ENCODE measurements at places on chromosomes 7 and 10.

DNA sequence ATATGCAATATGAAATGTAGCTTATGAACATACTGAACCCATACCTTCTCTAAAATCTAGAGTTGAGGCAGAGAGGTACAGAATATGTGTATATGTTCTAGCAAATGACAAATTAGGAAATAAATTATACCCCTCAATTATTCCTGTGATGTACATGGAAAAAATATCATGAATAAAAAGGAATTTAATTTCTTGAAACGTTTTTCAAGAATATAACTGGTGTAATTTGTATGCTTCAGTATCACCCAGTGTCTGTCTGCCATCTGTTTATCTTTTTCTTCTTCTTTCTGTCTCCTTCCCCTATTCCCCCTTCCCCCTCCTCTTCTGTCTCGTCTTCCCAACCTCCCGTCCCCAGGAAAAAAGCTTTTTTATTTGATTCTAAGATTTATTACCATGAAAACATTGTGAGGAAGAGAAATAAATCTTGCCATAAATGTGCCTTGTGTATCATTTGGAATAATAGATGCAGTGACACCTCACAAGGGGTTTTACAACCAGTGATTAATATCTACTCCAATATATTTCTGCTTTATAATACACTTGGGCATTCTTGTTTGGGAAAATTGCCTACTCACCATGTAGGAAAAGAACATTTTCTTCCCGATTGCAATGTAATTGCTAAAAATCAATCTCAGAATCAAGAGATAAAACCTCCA lies 12.2 kb downstream of the LANCL2 start:
- DNase-seq = no peak

DNA sequence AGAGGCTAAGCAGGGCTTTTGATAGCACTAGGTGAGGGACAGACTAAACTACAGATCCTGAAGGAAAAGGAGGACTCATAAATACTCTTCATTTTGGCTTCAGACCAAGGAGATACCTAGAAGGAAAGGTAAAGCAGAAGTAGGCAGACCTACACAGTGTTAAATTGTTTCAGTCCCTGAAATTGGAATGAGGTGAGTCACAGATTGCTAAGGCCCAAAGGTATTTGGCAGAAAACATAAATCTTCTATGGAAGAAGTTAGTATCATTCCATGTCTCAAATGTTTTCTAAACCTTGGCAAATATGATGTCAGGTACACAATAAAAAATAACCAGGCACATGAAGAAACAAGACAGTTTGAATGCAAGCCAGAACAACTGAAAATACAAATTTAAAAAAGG lies 30.0 kb downstream of the MTERF1 start:
- DNase-seq = no peak

DNA sequence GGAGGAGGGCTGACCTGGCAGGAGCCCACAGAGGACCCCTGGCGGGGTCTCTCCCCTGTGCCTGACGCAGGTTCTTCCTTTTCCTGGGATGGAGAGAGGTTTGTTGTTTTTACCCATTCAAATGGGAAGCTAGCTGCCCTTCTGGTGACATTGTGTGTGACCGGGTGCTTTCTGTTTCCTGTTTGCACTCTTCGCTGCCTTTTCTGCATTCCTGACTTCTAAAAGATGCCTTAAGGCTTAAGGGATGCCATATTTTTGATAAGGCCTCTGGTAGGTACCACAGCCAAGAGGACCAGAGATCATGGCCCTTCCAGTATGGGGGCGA lies 20.3 kb downstream of the ZNF783 start:
- DNase-seq = no peak

DNA sequence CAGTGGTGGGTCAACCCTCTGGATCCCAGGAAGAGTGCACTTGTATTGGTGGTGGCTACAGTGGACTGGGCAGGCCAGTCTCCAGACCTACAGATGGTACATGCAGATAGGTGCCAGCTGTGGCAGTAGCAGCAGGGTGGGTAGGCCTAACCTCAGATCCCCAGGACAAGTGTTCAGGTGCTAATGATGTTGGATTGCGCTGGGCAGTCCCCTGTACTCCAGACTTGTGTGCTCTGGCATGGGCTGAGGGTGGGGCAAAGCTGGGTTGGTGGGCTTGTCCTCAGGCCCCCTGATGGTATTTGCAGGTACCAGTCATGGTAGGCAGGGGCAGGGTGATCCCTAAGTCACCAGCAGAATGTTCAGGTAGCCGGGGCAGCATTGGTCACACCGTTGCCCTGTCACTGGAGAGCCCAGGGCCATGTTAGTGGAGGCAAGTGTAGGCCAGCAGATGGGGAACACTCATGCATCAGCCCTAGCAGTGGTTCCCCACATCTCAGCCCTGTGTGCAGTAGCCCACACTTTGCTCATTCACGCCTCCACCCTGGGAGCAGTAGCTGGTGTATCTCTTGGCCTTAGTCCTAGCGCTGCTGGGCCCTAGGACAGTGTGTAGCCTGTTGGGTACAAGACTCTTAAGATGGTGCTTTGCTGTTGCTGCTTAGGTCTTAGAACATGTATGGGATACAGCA lies 171.3 kb downstream of the MLLT10 start:
- no peak for DNase-seq

GRCh38 chr7:31663072-31663471 lies 23.9 kb upstream of the PPP1R17 start:
- DNase-seq = no peak

GRCh38 chr7:12967322-12967721 lies 279.9 kb downstream of the ARL4A start:
- no peak for DNase-seq

GRCh38 chr7:69762821-69763352 lies 164.6 kb downstream of the AUTS2 start:
- no peak for DNase-seq

DNA sequence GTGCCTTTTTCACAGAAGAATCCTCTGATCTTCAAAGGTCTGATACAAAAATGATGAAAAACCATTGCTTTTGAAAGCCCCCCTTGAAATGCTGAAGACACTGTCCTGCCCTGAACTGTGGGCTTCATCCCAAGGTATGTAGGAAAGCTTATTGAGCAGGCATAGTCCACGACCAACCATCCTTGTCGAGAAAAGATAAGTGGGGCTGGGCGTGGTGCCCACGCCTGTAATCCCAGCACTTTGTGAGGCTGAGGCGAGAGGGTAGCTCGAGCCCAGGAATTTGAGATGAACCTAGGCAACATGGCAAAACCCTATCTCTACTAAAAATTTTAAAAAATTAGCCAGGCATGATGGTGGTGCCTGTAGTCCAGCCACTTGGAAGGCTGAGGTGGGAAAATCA lies 25.6 kb downstream of the TACR2 start:
- DNase-seq = no peak

- no peak for DNase-seq
These were observed 56.3 kb upstream of the CYP2C8 start for GRCh38 chr10:95125582-95125981.

DNA sequence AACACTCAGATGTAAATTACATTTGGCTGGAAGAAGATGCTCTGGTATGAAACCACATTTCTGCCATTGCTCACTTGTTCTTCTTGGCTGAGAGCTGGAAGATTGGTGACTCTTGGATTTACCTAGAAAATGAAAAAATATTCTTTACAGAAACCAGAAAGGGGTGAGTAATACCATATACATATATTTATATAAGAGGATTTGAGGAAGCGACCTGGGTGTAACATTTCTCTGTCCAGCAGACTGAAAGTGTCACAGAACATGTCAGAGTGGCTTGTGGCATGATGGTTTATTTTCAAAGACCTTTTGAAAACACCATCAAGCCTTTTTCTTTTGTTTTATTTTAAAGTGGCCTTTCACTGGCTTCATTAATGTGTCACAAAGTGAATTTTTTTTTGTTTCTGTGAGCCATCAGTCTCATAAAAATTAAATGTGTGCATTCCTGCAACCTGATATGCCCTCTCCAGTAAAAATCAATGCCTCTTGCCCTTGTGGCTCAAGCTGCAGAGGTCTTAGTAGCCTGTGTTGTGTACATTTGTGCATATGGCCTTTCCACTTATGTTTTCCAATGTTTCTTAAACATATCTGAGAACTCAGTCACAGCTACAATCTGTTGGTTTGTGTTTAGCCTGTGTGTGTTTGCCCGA lies 23.5 kb downstream of the CREB5 start:
- DNase-seq = no peak

DNA sequence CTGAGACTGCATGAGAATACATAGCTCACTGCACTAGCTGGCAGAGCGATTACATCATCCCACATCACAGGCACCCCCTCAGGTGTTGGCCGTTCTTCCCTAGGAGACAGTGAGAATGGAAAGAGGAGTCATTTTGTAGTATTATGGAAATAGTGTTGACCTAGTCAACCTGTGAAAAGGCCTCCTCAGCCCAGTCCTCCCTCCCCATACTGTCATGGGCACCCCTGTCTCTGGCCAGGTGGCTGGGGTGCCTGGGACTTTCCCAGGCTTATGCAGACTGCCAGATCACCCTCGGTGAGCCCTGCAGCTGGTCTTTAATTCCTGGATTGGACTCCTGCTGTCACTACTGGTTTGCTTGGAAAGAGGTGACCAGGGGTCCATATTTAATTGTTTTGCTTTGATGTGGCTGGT lies 4.0 kb downstream of the INPP5A start:
- DNase-seq = no peak

- no peak for DNase-seq
These were observed 130.9 kb downstream of the BMPER start for GRCh38 chr7:34036051-34036920.

DNA sequence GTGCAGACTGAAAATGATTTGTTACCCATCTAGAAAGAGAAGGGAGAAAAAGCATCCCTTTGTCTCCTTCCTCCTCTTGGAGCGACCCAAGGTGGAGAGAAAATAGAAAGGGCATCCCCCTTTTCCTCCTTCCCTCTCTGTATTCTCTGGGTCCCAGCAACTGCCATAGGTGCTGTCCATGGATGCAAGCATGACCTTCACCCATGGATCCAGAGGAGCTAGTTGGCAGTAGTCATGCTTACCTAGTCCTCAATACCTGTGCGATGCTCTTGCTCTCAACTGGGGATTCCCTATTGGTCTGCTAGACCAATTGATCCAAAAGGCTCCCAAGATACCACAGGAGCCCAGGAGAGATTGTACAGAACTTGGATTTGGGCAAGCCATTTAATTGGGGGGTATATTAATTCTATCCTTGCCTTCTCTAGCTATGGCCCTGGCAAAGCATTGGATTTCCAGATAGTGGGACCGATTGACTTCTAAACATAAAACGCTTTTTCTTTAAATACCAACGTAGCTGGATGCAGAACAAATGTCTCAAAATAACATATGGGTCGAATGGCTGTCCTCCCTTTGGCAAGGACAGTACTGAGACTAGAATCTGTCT lies 547.8 kb upstream of the IGFBP3 start:
- no peak for DNase-seq

GRCh38 chr7:87961754-87962153 lies 27.7 kb downstream of the ADAM22 start:
- no peak for DNase-seq

DNA sequence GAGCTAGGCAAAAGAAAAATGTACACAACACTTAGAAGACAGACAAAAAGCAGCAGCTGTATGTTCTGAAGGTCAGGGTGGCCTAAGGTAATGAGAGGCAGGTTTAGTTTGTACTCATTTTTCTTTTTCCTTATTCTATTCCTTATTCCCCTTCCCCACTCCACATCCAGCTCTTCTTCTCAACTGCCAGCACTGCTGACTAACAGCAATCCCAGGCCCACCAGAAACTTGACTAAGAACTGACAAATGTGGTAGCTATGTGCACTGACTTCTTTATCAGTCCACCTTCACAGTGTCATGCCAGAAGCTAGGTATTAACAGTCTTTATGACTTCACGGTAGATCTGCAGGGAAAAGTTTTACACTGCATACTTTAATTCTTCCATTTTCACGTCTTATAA lies 6.1 kb downstream of the COPG2 start:
- no peak for DNase-seq

DNA sequence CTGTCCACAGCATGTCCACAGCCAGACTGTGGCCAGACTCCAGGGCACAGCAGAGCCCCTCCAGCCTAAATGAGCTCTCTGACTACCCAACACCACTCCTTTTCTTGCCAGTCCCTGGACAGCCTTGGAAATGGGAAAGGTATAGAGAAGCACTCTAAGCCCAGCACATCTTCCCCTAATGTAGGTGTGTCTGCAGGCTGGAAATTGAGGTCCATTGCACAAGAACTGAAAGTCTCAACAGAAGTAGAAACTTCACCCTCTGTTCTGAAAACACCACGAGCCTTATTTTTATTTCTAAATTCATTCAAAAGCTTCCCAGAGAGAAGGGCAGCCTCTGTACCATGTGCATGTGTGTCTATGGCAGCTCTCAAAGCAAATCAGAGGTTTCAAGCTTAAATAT lies 3.7 kb upstream of the KCNMA1 start:
- DNase-seq = no peak

DNA sequence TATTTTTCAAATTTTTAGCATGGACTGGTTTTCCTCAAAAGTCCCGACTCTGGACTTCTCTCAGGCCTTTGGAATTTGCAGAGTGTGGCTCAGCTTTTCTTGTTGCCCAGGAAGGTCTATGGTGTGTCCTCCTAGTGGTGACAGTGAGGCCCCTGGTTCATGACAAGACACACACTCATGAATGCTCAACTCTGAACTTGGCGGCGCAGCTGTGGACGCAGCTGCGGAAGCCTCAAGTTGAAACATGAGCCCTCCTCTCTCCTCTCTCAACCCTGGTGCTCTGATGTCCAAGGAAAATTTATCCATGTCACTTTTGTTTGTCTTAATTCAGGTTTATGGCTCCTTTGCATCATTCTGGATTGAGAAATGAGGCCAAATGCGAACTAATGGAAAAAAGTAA lies 183.9 kb downstream of the HECW1 start:
- no peak for DNase-seq

DNA sequence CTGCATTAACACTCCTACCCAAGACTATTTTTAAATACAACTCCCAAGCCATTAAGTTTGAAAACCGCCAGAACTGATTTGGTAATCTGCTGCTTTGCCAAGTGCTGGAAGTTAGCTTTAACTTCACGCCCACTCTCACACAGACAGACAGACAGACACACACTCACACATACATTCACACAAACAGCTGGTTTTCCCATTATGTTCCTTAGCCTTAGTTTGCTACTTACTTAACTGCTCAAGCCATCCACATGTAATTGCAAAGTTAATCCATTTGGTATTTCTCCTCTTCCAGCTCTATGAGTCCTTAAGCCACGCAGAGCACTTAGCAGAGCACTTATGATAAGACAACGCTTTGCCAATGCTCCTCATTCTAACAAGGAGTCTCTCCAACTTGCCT lies 8.3 kb downstream of the COBL start:
- DNase-seq = no peak

GRCh38 chr7:135200821-135201331 lies 10.4 kb downstream of the WDR91 start:
- no peak for DNase-seq

- peak; percentile 42 for DNase-seq
These were observed 69.9 kb downstream of the FOXL3 start for GRCh38 chr7:359766-360361.

GRCh38 chr7:158446281-158446680 lies 141.3 kb downstream of the PTPRN2 start:
- DNase-seq = no peak

GRCh38 chr10:113503930-113504329 lies 48.9 kb upstream of the HABP2 start:
- DNase-seq = no peak

Data from stimulated activated naive CD8-positive, alpha-beta T cell treated with anti-CD3 and anti-CD28 coated beads, Interleukin-15, Interleukin-2, amounts not matched to agents 100 U/mL and 50 U/mL, for 24 hours (primary cell).